Bone marrow (tissue), 2 donors: ENCODE measurements at places on chromosomes 3 and 15.

DNA sequence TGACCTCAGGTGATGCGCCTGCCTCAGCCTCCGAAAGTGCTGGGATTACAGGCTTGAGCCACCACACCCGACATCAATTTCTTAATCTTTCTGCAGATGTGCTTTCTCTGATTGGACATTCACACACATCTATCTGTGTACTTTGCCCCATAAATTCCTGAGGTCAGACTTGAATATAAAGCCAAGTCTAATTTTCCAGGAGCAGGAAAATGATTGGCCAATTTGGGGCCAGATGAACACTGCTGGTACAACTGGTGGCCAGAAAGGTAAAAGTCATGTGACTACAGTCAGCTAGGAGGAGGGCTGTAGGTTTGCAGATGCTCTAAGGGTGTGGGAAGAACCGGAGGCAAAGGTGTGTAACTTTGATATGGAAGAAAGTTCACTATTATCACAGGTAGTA, 3.2 kb upstream of the RAD51 start:
- DNase-seq: no peak

- no peak for DNase-seq
Measured at GRCh38 chr3:31802981-31803740, 177.9 kb downstream of the OSBPL10 start.

- no peak for DNase-seq
Measured at GRCh38 chr3:190088890-190089289, 31.8 kb downstream of the P3H2 start.

- no peak for DNase-seq
Measured at GRCh38 chr15:97386940-97387339, 573.6 kb upstream of the ARRDC4 start.

DNA sequence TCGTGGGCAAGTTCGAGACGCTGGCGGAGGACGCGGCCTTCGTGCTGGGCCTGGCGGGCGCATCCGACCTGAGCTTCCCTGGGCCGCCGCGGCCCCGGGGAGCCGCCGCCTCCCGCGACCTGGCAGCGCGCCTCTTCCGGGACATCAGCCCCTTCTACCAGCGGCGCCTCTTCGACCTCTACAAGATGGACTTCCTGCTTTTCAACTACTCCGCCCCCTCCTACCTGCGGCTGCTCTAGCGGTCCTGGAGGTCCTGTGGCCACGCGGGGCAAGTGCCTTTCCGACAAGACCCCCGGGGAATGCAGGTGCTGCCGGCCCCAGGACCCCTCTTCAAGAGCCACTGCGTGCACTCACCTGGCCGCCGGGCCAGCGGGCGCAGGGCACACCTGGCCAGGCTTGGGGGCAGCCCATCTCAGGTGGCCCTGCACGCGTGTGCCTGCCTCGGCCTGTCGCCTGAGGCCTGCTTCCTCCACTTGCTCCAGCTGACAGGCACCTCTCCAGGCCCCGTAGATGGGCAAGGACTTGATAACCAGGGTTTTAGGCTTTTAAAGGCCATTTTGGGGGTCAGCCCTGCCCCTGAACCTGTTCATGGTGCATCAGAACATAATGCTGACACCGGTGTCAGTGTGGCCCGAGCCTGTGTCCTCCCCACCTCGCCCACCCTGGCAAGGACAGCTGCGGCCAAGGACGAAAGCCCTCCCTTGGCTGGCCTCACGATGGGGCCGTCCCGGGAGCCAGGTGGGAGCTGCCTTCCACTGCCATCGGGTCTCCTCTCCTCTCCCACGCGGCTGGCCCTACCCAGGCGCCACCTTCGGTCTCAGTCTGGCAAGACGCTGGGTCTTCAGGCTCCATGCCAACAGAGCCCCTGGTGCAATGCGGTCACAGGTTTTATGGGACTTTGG, 16.1 kb downstream of the C3orf22 start:
- DNase-seq: no peak

GRCh38 chr3:194612221-194612620, 21.0 kb downstream of the TMEM44 start:
- no peak for DNase-seq

DNA sequence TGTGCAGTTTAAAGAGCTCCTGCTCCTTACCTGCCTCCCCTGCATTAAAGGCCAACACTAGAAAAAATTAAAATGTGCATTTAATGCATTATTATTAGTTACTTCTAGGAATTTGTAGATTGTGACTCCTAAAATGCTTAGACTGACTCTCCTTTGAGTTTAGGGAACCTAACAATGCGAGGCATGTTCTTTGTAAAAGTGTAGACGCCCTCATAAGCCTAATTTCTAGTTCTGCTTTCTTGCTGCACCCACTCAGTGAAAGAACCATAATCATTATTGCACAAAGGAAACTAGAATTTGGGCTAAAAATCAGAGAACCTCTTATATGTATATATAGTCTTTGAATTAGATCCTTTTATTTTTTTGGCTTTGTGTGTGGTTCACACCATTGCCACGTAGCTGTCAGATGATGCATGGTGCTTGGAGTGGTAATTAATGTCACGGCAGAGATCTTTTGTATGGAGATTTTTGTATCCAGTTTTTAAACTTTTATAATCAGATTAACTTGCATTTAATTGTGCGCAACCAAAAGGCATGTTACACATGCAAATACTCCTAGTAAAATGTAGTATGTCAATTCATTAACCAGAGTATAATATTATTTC, 710 bp downstream of the ABHD10 start:
- DNase-seq: peak; percentile 44

GRCh38 chr3:40593351-40593750, 68.6 kb downstream of the ZNF621 start:
- DNase-seq: no peak

DNA sequence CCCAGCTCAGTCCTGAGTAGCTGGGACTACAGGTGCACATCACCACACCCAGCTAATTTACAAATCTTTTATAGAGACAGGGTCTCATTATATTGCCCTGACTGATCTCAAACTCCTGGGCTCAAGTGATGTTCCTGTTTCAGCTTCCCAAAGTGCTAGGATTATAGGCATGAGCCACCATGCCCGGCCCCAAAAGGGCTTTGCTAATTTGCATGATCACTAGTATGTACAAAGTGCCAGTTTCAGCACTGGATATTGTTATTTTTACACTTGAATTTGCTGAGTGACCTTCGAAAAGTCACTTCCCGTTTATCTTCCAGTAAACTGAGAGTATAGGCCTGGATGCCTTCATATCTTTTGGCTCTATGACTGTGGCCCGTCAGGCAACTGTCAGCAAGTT, 12.2 kb downstream of the CLN6 start:
- no peak for DNase-seq

DNA sequence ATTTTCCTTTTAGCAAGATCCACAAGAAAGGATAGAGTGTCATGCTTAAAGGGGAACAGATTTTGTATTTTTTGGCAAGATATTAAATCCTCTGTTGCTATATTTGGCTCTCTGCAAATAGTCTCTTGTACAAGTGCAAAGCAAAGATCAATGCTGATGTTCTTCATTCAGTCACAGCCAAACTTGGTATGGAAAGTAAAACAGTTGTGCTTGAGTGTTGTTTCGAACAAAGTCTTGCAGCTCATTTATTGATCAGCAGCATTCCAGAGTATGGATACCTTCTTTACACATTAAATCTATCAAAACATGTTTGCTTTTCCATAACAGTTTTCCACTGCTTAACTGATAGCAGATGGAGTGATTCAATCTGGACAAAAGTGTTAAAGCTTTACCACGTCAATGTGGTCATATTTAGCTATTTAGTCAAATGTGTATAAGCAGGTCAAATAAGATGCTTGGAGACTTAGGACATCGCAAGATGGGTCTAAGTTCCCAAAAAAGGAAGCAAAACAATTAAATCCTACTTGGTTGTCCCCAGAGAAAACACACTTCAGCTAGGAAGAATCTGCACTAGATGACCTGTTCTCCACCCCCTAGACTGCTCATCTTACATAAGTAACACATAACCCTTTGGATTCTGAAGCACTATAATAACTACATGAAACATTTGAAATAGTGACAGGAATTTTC, 52.4 kb downstream of the VGLL3 start:
- DNase-seq: no peak

DNA sequence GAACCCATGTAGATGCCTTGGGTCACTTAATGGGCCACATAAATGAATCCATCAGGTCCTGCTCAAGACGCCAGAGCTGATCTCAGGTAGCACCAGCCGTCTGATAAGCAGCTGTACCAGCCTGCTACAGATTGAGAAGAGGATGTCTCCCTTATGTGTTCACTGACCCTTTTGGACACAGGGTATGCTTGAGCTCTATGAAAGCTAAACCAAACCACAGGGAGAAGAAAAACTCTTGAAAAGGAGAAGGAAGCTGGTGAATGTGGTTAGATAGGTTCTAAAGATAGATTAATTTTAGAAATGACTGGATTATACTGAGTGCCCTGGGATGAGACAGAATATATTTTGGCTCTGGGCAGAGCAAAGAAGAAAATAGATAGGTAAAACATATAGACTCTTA, 187.5 kb downstream of the SPATA16 start:
- no peak for DNase-seq

- DNase-seq: no peak
Measured at GRCh38 chr3:143594206-143594605, 254.1 kb downstream of the SLC9A9 start.

DNA sequence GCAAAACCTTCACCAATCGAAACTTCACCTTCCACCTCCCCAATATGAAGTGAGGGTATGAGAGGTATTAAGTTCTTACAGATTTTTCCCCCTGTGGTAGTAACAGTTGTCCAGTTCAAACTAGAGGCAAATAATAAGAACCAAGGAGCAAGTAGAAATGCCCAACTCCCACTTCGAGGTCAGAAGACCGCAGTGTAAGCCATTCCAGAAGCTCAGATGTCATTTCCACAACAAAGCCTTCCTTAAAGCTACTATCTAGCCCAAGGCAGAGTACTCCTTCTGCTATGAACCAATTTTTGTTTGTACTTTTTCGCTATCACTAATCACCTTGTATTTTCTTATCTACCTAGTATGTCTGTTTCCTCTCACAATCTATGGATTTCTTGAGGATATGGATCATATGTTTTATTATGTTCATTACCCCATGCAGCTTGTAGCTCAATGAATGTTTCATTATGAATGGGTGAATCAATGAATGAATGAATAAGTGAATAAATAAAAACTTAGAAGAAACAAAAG, 235.7 kb upstream of the KCNMB2 start:
- no peak for DNase-seq

DNA sequence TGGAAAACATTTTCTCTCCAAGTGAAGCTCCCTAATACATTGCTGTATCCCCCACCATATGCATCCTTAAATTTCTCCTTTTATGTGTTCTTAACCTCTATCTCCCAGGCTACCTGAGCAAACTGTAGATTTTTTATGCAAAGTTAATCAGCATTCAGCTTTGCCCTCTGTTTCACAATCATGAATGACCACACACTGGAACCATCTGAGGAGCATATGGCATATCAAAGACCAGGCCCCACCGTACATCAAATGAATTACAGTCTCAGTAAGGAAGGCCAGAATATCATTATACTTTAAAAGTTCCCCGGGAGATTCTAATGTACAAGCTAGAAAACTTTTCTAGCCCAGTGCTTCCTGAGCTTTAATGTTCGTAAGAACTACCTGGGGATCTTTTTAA, 115.5 kb upstream of the NECTIN3 start:
- no peak for DNase-seq

- DNase-seq: no peak
Measured at GRCh38 chr3:171615686-171616085, 155.5 kb upstream of the TNIK start.

DNA sequence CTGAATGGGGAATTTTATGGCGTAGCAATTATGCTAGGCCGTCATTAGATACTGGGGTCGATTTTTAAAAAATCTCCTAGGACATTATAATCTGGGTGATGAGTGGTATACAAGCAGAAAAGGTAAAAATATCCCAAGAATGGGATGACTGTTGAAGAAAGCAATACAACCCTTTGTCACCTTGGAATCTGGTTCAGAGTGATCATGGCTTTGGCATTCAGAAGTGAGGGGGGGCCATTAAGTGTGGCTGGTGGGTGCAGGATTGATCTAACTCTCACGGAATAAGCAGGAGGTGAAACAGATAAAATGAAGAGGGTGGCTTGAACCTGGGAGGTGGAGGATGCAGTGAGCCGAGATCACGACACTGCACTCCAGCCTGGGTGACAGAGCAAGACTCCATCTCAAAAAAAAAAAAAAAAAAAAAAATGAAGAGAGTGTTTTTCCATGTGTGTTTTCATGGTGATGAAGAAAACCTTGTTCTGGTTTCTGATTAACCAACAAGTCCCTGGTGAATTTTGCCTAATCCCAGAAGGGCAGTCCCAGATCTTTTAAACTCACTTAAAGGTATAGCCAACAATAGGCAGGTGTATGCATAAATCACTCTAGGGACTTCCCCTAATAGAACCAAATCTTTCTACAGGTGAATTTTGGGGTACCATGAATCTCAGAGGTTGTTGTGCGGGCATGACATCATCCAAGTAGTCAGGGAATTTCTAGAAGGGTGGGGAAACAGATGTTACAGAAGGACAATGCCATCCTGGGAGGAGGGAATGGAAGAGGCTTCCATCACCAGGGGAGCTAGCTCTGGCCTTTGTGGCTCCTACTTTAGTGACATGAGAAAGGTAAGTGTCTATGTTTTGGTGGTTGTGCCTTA, 3.1 kb upstream of the RAD54L2 start:
- no peak for DNase-seq

- no peak for DNase-seq
Measured at GRCh38 chr15:37339856-37340255, 239.5 kb upstream of the MEIS2 start.

- DNase-seq: no peak
Measured at GRCh38 chr15:101131489-101132389, 120.1 kb downstream of the CHSY1 start.

DNA sequence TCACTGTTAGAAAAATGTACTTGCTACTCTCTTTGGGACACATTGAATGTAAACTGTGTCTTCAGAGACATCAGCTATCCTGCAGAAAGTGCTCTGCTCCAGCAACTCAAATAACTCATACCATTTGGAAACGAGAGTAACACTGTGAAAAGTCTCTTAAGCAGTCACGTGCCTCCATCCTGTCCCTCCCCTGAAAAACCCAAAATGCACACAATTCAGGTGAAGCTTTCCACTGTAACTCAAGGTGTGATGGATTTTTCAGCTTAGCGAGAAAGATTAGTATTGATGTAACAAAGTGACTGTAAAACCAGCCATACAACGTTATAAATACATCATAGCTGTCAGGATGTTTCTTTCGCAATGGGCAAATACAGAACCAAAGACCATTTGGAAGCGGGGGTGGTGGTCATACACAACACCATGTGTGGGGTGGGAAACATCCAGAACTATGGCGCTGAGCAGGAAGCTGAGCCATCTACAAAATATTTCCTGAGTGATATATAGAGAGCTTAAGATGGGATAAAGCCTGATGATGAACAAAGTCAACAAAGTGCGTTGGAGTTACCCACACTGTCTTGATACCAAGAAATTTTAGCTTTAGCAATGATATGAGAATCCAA, 332.3 kb downstream of the FOXP1 start:
- DNase-seq: no peak

GRCh38 chr3:18864933-18865731, 283.2 kb upstream of the KCNH8 start:
- no peak for DNase-seq

- no peak for DNase-seq
Measured at GRCh38 chr3:94183551-94183950, 120.7 kb downstream of the NSUN3 start.

- no peak for DNase-seq
Measured at GRCh38 chr3:8606701-8607231, 37.8 kb downstream of the SSUH2 start.

- DNase-seq: no peak
Measured at GRCh38 chr3:24155276-24155675, 210.2 kb downstream of the NR1D2 start.

- no peak for DNase-seq
Measured at GRCh38 chr3:183188895-183189462, 26.4 kb upstream of the LAMP3 start.
